ENCODE measurements at places on chromosomes 6 and 20. TPM values are rescaled to one million over a fixed set of nuclear protein-coding genes. Genes with fewer than 3 reads are reported as not detected.

The EDN3 gene
- polyA plus RNA-seq, result 3.7 TPM

The EGFL8 gene
- 30.3 TPM for polyA plus RNA-seq

GRCh38 chr6:35493307-35493983 is 3.4 kb downstream of the TEAD3 start:
- no peak for DNase-seq

The SEMG2 gene
- polyA plus RNA-seq, result not detected

The LY6G6F gene
- 0.32 TPM for polyA plus RNA-seq

DNA sequence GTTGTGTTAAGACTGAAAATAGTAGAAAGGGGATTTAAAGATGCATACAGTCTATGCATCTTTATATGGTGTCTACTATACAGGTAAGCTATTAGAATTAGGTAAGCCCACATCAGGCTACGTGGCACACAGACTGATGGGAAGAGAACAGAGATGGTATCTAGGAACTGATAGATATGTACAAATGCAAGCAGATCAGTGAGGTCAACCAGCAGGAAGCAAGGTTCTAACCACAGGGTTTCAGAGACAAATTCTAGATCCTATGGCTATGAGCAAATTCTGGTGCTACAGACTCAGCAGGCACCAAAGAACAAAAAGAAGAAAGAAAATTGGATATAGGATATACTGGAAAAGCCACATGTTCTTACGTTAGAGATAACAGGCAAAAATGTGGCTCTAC is 110.6 kb downstream of the TRDN start:
- DNase-seq, result no peak

- no peak for DNase-seq
These were observed 17.6 kb upstream of the FUCA2 start for GRCh38 chr6:143529095-143529494.

DNA sequence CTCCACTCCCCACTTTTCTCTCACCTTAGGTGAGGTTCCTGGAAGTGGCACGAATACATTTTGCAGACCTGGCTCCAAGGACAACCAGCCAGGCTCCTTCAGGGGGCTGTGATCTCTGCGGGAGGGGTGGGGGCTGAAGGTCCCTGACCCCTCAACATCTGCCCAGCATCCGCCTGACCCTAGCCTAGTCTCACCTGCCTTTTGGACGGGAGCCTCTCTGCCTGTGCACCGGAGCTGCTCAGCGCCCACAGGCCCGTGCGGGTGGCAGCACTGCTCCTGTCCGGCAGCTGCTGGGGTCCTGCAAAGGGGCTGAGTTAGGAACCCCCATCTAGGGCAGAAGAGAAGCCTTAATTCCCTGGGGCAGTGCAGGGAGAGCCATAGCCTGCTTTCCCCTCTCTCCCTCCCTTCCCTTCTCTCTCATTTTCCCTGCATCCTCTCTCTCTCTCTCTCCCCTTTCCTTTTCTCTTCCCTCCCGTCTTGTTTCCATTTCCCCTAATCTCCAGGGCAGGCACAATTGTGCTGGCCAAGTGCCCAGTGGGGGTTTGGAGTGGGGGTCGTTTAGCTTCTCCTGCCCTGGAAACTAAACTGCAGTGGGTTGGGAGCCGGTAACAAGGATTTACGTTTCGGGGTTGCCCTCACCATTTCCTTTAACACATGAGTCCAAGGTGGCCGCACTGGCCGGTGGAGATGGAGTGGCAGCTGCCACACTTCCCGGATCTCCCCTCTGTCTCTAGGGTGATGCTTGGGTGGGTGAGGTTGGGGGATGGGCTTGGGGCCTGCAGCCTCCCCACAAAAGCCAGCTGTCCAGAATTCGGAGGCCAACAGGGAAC is 54.1 kb downstream of the CTCFL start:
- DNase-seq, result no peak

GRCh38 chr20:51573576-51574243 is 31.2 kb upstream of the NFATC2 start:
- DNase-seq, result no peak

DNA sequence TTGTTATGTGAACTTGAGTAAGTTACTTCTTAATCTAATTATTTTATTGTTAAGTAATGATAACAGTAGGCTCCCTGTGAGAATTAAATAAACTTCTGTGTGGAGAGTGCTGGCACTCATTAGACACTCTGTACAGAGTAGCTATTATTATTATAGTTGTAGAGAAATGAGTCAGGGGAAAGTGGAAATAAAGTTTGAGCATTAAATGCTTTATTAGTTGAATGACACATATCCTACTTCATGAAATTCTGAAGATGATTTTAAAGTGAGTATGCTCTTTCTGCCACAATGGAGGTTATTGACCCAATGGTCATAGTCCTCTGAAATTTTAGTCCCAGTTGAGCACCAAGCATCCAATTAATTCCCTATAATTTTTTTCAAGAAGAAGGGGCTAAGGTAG is 5.9 kb downstream of the ECI2 start:
- DNase-seq, result no peak

GRCh38 chr6:80508885-80509630 is 402.6 kb downstream of the BCKDHB start:
- no peak for DNase-seq

GRCh38 chr6:1239805-1240204 is 72.1 kb upstream of the FOXQ1 start:
- DNase-seq, result no peak

The HLA-DRA gene
- 58.9 TPM for polyA plus RNA-seq

- no peak for DNase-seq
These were observed 186.1 kb downstream of the UNC5CL start for GRCh38 chr6:40852779-40853373.

The MRAP2 gene
- polyA plus RNA-seq, result 3.2 TPM

The SNX14 gene
- polyA plus RNA-seq, result 179 TPM

The MATN4 gene
- 0.25 TPM for polyA plus RNA-seq

The NEDD9 gene
- polyA plus RNA-seq, result 67.0 TPM

The FKBP5 gene
- 26.8 TPM for polyA plus RNA-seq

DNA sequence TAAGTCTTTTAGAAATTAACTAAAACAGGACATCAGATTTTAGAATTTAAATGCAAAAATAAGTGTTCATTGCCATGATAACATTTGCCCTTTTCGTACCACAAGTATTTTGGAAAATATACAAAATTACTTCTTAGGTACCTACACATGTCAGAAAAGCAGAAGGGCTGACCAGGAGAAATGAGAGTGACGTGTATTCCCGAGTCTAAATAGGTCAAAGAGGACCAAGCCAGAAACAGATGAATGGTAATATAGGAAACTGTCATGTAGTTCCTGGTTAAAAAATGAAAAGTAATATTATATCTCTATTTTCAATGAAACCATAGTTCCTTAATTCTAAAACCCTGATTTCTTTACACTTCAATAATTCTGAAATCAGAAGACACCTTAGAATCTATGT is 126.2 kb downstream of the IPCEF1 start:
- no peak for DNase-seq

The BAK1 gene
- 21.1 TPM for polyA plus RNA-seq

The SRMS gene
- polyA plus RNA-seq, result not detected

The RIPK1 gene
- 31.3 TPM for polyA plus RNA-seq

DNA sequence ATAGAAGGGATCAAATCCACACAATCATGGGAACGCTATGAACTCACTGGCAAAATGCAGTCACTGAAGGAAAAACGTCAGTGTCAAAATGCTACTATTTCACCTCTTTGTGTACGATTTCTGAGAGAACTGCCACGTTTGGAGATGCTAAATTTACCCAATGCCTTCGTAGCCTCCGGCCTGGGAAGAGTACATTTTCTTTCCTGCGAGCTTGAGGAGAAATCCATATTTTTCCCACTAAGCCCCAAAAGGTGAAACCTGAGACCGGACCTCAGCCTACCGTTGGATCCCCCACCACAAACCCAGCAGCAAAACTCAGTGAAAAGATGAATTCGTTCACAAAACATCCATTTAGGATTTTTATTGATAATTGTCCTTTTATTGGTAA is 131.7 kb downstream of the GPX5 start:
- no peak for DNase-seq

The RBBP8NL gene
- polyA plus RNA-seq, result 1.3 TPM

GRCh38 chr6:36679043-36679833 is 724 bp downstream of the CDKN1A start:
- no peak for DNase-seq

- DNase-seq, result no peak
These were observed 304.9 kb downstream of the CDH26 start for GRCh38 chr20:60262967-60263603.

The MDC1 gene
- polyA plus RNA-seq, result 53.0 TPM

The PPP1R16B gene
- 6.9 TPM for polyA plus RNA-seq
